ENCODE measurements at places on chromosomes 2 and 18.

DNA sequence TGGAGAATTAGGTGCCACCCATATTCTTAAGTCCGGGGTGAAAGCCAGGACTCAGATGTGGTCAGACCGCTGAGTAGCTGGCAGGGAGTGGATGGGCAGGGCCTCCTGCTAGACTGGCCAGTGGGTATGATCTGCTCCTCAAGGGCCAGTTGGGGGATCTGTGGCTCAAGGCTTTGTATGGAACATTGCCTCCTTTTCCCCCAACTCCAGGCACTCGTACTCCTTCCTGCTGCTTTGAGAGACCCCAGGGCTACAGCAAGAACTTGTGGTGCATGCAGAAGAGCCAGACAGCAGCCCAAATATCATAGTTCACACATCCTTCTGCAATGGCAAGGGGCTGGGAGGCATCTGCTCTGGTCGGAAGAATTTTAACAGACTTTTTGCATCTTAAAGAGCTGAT lies 61.7 kb downstream of the PDCL3 start:
- DNase-seq = no peak

DNA sequence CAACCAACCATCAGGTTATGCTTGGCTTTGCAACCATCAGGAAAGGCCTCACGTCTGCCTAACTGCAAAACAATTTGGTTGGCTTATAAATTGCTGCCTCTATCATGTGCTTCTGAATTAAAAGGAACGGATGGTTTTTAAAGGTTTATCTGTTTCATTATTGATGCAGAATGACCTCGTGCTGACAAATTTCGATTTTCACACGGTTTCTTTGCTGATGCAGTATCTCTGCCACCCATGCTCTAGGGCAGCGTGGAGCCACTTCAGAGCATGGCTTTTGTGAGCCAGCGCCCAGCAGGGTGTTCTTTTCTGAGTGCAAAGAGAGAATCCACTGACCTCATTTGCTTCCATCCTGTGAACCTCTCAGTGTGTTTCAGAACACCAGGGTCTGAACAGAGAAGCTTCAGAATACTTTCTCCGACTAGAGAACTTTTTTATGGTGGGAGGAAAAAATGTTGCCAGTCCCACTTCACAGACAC lies 143.1 kb upstream of the L3MBTL4 start:
- DNase-seq = no peak

DNA sequence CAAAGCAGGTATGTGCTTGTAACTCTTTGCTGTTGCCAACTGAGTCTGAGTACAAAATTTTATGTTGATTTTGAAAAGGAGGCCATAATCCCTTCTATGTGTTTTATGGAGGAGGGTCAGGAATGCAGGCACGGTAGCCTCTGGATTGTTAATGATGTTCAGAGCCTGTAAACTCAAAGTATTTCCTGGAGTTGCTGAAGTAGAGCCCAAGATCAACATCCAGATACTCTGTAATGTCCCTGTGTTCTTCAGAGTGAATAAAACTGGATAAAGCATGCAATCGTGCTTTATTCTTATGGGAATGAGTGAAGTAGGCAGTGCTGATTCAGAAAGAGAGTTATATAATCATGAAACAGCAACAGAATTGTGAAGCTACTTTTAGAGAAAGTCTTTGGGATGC lies 61.8 kb upstream of the CHRNA1 start:
- no peak for DNase-seq

- no peak for DNase-seq
These were observed 172.1 kb downstream of the VAPA start for GRCh38 chr18:10085876-10086275.

DNA sequence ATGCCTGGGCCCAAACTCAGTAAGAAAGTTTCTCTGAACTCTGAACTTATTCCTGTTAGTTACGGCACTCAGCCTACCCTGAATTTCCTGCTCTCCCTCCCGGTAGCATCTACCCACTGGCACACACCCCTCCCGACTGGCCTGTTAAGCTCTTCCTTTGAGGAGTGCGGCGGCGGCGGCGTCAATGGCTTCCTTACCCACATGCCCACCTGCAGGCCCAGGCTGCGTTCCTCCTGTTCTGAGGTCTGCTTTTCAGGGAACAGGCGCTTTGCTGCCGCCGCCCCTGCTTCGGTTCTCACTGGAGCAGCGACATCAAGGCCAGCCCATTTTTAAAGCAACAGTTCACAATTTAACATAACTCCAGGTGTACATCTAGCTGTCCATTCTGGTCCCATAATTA lies 432.4 kb downstream of the DCDC2C start:
- DNase-seq = no peak

DNA sequence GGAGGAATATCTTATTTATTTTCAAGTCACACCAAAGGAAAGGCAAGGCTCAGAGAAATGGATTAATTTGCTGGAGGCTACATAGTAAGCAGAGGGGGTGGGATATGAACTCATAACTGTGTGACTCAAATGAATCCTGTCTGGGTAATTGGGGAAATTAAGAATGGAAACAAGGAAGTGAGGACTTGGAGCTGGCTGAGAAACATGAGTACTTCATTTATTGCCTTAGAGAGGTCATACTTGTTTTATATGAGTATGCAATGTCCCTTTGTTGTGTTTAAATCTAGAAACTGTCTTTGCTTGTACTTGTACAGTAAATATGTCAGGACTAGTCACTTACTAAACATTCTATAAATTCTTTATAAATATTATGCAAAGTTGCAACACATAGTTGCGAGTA lies 2166.7 kb upstream of the PIK3C3 start:
- peak; percentile 28 for DNase-seq
